Activated T-helper 2 cell treated with anti-CD3 and anti-CD28 coated beads, Interferon-gamma antibody, Interleukin-2, Interleukin-4, amounts not matched to agents 10 μg/mL and 5 μg/mL and 100 μg/mL, durations not matched to agents 14 hours and 24 hours and 36 hours (primary cell): ENCODE measurements at places on chromosomes 2 and 18. TPM values are rescaled to one million over a fixed set of nuclear protein-coding genes. Genes with fewer than 3 reads are reported as not detected.
A peak's percentile ranks its signal among the peaks of the same experiment; 100 is the strongest.

FEV gene
- not detected in 2 replicates for total RNA-seq

PROC gene
- not detected in 2 replicates for total RNA-seq

TSPYL6 gene
- total RNA-seq: not detected in 2 replicates

NT5C1B gene
- total RNA-seq: not detected in 2 replicates

GALNT5 gene
- total RNA-seq: not detected in 2 replicates

ANKZF1 gene
- total RNA-seq: 133 and 142 TPM in 2 replicates

FBXO48 gene
- total RNA-seq: 1.3 TPM in 2 replicates

PJVK gene
- total RNA-seq: 1.7 and 2.0 TPM in 2 replicates

IL1RL1 gene
- 10.7 and 11.1 TPM in 2 replicates for total RNA-seq

CYRIA gene
- 1.8 TPM in 2 replicates for total RNA-seq

AGXT gene
- total RNA-seq: not detected in 2 replicates

DNA sequence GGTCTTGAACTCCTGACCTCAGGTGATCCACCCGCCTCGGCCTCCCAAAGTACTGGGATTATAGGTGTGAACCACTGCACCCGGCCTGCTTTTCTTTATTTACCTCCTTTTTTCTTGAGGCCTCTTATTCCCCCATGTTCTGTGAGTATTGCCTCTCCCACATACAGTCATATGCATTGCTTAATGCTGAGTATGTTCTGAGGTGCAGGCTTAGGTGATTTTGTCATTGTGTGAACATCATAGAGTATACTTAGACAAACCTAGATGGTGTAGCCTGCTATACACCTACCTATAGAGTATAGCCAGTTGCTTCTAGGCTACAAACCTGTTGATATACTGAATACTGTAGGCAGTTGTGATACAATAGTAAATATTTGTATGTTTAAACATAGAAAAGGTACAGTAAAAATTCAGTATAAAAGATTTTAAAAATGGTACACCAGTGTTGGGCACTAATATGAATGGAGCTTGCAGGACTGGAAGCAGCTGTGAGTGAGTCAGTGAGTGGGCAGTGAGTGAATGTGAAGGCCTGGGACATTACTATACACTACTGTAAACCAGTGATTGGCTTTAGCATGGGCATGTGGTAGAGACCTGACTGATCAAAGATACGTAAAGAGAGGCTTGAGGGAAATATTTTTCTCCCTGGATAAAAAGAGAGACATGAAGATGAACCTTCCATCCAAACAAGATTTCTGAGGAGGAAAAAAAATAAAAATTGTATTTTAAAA is 17.6 kb downstream of the SLC39A10 start:
- DNase-seq: no peak
- H3K36me3 ChIP-seq: peaks cover 23% of the 10 kb centered on the region
- no peak overlapping the region for H3K4me3 ChIP-seq
- no peaks in the 10 kb centered on the region for H3K27me3 ChIP-seq

GRCh38 chr2:240524963-240525718 is 32.6 kb downstream of the ANKMY1 start:
- no peaks in the 10 kb centered on the region for H3K4me1 ChIP-seq
- H3K4me3 ChIP-seq: no peak overlapping the region
- no peak for DNase-seq
- H3K36me3 ChIP-seq: peaks cover 84% of the 10 kb centered on the region

- H3K27ac ChIP-seq: no peak overlapping the region
- H3K4me1 ChIP-seq: peaks cover 41% of the 10 kb centered on the region
- H3K27me3 ChIP-seq: no peaks in the 10 kb centered on the region
Measured at GRCh38 chr18:63284827-63285733, 34.5 kb downstream of the BCL2 start.

DNA sequence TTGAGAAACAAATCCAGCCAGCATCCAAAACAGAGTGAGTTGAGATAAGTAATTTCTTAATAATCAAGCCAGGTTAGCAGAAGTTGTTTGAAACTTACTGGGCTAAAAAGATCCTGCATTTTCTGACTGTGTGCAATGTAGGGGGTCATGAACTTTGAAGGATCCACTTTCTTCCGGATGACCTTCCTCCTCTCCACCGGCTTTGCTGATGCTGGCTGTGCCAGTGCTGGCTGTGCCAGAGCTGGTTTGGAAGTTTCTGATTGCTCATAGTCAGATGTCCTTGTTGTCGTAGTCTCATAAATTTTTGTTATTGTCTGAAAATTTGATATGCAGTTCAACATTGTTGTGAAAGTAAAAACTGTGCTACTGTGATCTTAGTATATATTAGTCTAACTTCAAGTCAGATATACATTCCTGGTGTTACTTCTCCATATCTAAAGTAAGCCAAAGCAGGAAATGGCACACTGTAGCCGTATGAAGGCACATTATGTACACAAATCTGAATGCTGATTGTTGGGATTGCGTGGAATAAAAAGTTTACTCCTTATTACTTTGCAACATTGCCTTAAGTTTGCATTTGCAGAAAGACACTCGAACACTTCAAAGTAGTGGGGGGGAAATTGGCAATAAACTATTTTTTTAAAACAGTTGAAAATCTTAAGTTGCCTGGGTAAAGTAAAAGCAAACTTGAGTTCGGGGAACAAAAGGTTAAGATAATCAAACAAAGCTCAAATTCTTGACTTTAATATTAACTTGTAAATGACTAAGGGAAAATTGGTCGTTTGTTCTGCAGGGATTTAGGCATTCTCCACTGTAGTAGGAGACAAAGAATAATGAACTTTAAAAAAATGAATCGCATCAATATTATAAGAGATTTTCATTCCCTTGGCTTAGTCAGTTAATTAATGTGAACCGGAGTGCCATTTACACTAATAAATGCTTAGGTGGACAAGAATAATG is 6.4 kb downstream of the NEB start:
- no peak overlapping the region for H3K4me3 ChIP-seq
- no peaks in the 10 kb centered on the region for H3K4me1 ChIP-seq
- H3K27ac ChIP-seq: no peak overlapping the region
- no peak for DNase-seq

DNA sequence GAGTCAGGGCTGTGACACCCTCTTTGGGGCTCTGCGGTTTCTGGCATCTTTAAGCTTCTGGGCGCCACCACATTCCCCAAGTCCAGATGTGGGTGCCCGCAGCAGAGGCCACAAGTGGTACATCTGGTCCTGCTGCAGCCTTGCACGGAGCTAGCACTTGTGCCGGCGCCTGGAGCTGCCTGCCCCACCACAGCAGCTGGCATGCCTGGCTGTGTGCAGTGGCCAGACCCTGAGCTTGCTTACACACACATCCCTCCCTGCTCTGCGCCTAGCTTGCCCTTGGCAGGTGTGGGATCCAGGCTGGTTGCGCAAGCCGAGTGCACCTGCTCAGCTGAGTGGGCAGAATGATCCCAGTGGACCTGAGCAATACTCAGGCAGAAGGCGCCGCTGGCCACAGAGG is 27.3 kb downstream of the SLC4A10 start:
- no peaks in the 10 kb centered on the region for H3K27me3 ChIP-seq
- H3K4me3 ChIP-seq: no peak overlapping the region
- no peak for DNase-seq
- H3K27ac ChIP-seq: no peak overlapping the region
- no peaks in the 10 kb centered on the region for H3K4me1 ChIP-seq

GRCh38 chr18:43757273-43757672 is 480.0 kb upstream of the SYT4 start:
- H3K4me3 ChIP-seq: no peak overlapping the region
- no peaks in the 10 kb centered on the region for H3K27me3 ChIP-seq
- DNase-seq: no peak
- no peaks in the 10 kb centered on the region for H3K4me1 ChIP-seq
- H3K27ac ChIP-seq: no peak overlapping the region

DNA sequence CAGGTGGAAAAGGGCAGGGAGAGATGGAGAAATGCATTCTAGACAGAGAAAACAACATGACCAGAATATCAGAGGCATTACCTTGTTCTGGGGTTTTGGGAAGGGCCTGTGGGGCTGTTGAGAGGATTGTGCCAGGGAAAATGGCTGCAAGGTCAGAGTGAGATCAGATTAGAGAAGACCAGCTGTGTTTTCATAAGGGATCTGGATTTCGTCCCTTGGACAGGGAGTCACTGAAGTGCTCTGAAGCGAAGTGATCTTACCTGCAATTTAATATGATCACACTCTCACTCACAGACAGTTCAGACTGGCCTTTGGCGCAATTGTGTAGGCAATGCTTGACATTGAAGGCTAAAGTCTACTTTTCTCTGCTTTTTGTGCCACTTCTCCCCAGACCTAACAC is 20.3 kb upstream of the REG3G start:
- no peaks in the 10 kb centered on the region for H3K4me1 ChIP-seq
- H3K4me3 ChIP-seq: no peak overlapping the region
- DNase-seq: no peak
- no peaks in the 10 kb centered on the region for H3K36me3 ChIP-seq
- no peak overlapping the region for H3K27ac ChIP-seq
- no peaks in the 10 kb centered on the region for H3K27me3 ChIP-seq

GRCh38 chr2:129016972-129017371 is 698.3 kb upstream of the HS6ST1 start:
- DNase-seq: no peak
- no peak overlapping the region for H3K27ac ChIP-seq
- peaks cover 7% of the 10 kb centered on the region for H3K27me3 ChIP-seq
- H3K4me1 ChIP-seq: peaks cover 2% of the 10 kb centered on the region
- H3K4me3 ChIP-seq: no peak overlapping the region

GRCh38 chr18:9679125-9679524 is 29.0 kb upstream of the RAB31 start:
- DNase-seq: no peak
- no peaks in the 10 kb centered on the region for H3K36me3 ChIP-seq
- no peak overlapping the region for H3K27ac ChIP-seq
- H3K4me1 ChIP-seq: no peaks in the 10 kb centered on the region
- no peak overlapping the region for H3K4me3 ChIP-seq

DNA sequence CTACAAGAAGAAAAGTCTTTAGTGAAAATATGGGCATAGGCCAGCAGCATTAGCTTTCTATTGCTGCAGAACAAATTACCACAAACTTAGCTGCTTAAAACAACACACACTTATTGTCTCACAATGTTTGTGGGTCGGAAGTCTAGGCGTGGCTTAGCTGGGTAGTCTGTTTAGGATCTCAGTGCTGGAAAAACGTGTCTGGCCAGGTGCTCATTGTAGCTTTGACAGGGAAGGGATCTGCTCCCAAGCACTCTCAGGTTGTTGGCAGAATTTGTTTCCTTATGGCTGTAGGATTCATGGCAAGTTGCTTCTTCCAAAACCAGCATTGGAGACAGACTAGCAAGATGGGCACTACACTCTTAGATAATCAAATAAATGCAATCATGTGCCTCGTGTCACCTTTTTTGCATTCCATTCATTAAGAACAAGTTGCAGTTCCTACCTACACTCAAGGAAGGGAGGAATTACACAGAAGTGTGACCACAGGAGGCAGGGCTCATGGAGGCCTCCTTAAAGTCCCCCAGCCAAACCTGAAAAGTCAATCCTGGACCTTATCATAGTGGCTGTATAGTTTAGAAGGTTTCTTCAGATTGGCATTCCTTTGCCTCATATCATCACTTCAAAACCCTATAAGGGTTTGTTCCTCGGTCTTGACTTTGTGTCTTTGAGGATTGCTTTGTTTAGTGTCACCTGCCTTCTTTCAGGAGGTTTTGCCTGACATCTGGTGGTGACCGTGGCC is 17.3 kb downstream of the MRPL30 start:
- no peak for DNase-seq
- H3K4me3 ChIP-seq: no peak overlapping the region
- peaks cover 21% of the 10 kb centered on the region for H3K36me3 ChIP-seq
- H3K27ac ChIP-seq: no peak overlapping the region
- no peaks in the 10 kb centered on the region for H3K4me1 ChIP-seq
- H3K27me3 ChIP-seq: no peaks in the 10 kb centered on the region

DNA sequence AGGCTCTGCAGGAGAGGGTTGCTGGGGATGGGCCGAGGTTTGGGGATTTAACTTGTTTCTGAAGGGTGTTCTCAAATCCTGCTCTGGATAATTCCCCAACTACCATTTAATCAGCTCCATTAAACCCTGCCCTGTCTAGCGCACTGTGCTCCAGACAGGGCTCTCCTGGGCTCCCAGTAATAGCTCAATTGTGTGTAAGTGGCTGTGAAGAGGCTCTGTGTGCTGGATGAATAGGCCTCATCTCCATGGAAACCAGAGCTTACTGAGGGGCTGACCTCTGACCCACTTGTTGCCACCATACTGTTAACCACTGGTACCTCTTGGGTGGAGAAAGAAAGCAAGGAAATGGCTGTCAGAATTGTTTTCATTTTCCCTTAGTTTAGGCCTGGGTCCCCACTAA is 92.9 kb downstream of the TGOLN2 start:
- no peak overlapping the region for H3K4me3 ChIP-seq
- DNase-seq: no peak
- H3K4me1 ChIP-seq: no peaks in the 10 kb centered on the region
- H3K27ac ChIP-seq: no peak overlapping the region
- peaks cover 21% of the 10 kb centered on the region for H3K27me3 ChIP-seq
- H3K36me3 ChIP-seq: no peaks in the 10 kb centered on the region

- H3K27ac ChIP-seq: no peak overlapping the region
- H3K4me3 ChIP-seq: no peak overlapping the region
- DNase-seq: no peak
- no peaks in the 10 kb centered on the region for H3K27me3 ChIP-seq
- H3K4me1 ChIP-seq: no peaks in the 10 kb centered on the region
Measured at GRCh38 chr2:58532641-58533040, 291.5 kb upstream of the FANCL start.

DNA sequence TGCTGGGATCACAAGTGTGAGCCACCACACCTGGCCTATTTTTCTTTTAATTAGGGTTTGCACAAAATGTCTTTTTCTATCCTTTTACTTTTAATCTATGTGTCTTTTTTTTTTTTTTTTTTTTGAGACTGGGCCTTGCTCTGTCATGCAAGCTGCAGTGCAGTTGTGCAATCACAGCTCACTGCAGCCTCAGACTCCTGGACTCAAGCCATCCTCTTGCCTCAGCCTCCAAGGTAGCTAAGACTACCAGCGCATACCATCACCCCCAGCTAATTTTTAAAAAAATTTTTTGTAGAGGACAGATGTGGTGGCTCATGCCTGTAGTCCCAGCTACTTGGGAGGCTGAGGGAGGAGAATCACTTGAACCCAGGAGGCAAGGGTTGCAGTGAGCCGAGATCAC is 27.1 kb downstream of the ADCY3 start:
- H3K36me3 ChIP-seq: peaks cover 58% of the 10 kb centered on the region
- H3K4me3 ChIP-seq: no peak overlapping the region
- H3K27ac ChIP-seq: no peak overlapping the region
- H3K4me1 ChIP-seq: no peaks in the 10 kb centered on the region

DNA sequence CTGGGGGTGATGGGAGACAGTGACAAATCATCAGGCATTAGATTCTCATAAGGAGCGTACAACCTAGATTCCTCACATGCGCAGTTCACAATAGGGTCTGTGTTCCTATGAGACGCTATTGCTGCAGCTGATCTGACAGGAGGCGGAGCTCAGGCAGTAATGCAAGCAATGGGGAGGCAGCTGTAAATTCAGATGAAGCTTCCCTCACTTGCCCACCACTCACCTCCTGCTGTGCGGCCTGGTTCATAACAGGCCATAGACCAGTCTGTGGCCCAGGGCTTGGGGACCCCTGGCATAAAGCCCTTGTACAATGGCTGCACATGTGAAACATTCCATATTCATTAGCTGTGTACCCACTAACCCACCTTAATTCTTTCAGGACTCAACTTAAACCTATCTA is 18.0 kb downstream of the NMUR1 start:
- H3K27me3 ChIP-seq: no peaks in the 10 kb centered on the region
- H3K4me1 ChIP-seq: peaks cover 12% of the 10 kb centered on the region
- peaks cover 7% of the 10 kb centered on the region for H3K36me3 ChIP-seq
- no peak overlapping the region for H3K4me3 ChIP-seq
- DNase-seq: no peak
- H3K27ac ChIP-seq: no peak overlapping the region

- peaks cover 32% of the 10 kb centered on the region for H3K36me3 ChIP-seq
- H3K4me3 ChIP-seq: peak overlapping the region; percentile 95
- DNase-seq: no peak
- H3K4me1 ChIP-seq: peaks cover 57% of the 10 kb centered on the region
- no peaks in the 10 kb centered on the region for H3K27me3 ChIP-seq
- H3K27ac ChIP-seq: peak overlapping the region; percentile 98
Measured at GRCh38 chr2:69644506-69644979, 1.0 kb upstream of the AAK1 start.
